ENCODE measurements at places on chromosomes 2 and 18.
A peak's percentile ranks its signal among the peaks of the same experiment; 100 is the strongest.

DNA sequence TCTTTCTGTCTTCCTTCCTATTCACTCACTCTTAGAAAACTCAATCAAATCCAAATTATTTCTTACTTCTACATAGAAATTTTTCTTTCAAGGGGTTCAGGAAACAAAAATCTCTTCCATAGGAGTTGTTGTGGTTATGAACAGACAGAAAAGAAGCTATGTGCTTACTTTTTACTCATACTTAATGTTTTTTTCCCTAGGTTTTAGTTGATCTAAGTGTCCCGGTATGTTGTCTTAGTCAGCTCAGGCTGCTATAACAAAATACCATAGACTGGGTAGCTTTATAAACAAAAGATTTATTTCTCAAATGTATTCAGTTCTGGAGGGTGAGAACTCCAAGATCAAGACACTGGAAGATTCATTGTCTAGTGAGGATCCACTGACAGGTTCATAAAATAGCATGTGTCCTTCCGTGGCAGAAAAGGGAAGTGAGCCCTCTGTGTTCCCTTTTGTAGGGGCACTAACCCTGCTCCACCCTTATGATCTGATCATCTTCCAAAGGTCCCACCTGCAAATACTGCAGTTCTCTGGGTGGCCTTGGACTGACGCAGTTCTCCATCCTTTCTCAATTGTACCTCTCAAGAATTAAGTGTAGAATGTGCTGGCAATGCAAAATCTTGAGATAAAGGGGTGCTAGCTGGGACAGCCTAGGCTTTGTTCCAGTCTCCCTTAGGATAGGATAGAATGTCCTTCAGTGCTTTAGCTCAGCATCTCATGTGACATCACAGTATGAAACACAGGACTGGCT is 14.4 kb upstream of the VRK2 start:
- DNase-seq: no peak

DNA sequence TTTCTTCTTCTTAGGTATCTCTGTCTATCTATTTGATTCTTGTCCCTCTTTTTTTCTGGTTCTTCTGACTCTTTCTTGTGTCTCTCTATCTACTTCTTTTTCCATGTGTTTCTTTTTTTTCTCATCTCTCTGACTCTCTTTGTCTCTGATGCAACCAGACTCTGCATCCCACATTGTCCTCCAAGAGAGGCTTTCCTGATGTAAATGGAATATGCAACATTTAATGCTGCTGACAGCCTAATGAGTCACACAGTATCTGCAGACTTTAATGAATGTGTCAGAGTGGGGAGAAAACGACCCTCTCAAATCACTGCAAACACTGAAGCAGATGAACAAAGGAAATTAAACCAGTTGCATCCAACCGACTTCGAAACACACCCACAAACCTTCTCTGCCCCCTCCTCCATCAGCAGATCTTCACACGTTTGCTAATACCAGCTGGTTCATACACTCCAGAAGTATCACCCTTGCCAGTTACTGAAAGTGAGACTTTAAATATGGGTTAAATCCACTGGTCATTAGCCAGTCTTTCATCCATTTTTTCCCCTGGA is 351.5 kb downstream of the TXNL1 start:
- no peak for DNase-seq

DNA sequence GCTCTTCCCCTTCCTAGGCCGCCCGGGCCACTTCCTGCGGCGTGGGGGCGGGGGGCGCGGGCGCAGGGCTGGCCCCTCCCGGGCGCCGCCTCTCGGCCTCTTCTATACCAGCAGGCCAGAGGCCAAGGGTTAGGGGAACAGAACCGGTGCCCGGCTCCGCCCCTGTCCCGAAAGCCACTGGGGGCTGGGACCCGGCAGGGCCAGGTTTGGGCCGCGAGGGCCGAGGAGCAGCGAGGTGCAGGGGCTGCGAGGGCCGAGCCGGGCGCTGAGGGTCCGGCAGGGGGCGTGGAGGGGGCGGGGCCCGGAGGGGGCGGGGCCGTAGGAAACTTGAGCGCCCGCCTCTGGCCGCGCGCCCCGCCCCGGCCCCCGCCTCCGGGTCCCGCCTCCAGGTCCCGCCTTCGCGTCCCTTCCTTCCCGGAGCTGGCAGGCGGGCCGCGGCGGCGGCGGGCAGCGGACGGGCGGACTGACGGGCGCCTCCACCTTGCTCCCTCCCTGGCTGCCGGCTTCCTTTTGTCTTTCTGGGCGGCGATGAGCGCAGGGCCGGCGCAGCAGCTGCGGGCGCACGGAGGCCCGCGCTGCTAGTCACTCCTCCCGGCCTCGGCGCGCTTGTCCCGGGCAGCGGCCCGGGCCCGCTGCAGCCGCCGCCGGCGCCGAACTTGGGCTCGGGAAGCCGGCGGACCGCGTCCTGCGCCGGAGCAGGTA is at the start of gene HPCAL1:
HPCAL1 (plus strand) TSS at position 426 of the 702 bp plus-strand sequence. CDS start 116,854 bp downstream, outside the sequence.
- peak; percentile 78 for DNase-seq

- no peak for DNase-seq
Observed at GRCh38 chr2:71928734-71929481, 218.8 kb downstream of the CYP26B1 start.

- no peak for DNase-seq
Observed at GRCh38 chr2:235958221-235958930, 209.8 kb downstream of the GBX2 start.

- DNase-seq: no peak
Observed at GRCh38 chr2:145653553-145653952, 1133.6 kb upstream of the ZEB2 start.

DNA sequence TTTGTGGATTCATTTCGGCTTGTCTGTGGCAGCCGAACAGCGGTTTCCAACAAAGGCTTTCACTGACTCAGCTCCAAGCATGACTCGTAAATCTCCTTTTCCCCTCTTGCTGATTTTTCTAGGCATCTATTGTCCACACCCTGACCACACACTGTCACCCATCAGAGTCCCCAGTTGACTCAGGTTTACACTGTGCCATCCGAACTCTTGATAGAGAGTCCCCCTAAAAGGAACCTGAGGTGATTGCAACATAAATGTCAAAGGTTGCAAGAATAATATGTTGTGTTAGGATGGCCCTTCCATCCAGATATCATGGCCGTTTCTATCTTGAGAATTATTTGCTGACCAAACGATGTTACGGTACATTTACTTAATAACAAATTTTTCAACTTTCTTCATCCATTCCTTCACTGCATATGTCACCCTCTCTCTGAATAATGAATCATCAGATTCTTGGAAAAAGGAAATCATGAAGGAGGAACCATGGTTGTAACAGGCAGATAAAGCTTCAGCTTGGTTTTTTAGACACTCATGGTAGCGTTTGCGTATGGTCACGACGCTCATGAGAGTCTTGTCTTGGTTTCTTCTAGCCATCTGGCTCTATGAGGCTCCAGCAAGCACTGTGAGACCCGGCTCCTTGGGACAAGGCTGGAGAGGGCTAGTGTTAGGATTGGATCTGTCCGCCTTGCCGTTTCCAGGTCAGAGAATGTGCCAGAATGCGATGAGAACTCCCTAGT is 72.1 kb downstream of the NPAS2 start:
- no peak for DNase-seq

- no peak for DNase-seq
Observed at GRCh38 chr2:66674087-66674486, 239.2 kb downstream of the MEIS1 start.

GRCh38 chr2:85852937-85853498 is 35.8 kb downstream of the ST3GAL5 start:
- peak; percentile 56 for DNase-seq

DNA sequence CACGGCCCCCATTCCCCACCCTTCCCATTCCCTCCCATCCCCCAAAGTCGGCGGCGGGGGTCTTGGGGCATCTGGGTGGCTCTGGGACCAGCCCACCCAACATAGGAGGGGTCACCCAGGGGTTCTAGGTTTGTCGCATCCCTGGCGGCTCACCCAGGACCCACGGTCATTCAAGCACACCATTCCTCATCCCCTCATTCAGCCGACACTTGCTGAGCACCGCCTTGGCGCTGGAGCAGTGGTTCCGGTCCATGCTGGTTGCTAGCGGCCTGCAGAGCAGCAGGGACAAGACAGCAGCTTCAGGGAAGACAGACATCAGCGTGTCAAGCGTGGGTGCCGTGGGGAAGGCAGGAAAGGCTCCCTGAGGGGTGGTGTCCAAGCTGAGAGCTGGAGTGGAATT is 50.5 kb upstream of the OTOS start:
- no peak for DNase-seq

DNA sequence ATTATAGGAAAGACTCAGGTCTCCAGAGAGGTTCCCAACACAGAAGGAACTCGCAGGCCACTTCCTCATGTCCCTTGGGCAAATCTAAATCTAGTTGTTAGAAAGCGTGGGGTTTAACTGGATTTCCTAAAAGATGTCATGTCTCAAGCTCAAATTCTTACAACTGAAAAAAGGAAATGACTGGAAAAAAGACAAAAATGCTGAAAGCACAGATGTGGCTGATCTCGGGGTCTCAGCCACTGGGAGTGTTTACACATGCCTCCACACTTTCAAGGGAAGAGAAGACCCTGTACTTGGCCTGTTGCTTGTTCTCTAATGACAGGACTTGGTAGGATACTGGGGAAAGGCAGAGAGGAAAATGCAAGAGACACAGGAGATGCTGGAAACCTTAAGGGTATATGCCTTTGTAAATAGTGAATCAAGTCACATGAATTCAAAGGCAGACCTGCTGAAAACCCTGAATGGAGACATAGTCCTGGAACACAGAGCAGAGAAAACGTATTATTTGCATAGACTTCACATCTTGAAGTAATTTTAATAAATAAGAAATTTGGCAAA is 160.9 kb upstream of the MEIS1 start:
- no peak for DNase-seq

GRCh38 chr2:161708350-161708975 is 84.2 kb downstream of the SLC4A10 start:
- DNase-seq: no peak

DNA sequence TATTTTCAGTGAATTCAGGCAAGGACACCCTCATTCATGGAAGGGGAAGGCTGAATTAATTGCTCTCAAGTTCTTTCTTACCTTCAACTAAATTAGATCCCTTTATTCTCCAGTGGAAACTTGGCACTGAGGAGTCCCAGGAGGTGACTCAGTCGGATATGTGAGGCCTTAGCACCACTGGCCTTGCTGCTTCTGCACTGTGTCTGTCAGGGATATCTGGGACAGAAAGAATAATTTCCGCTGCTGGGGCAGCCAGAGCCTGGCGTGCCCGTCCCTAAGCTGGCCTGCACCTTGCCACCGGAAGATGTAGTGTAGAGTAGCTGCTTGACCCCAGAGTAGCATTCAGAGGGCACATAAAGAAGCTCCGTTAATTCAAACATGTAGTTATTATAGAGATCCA is 53.4 kb downstream of the LIMS1 start:
- no peak for DNase-seq

DNA sequence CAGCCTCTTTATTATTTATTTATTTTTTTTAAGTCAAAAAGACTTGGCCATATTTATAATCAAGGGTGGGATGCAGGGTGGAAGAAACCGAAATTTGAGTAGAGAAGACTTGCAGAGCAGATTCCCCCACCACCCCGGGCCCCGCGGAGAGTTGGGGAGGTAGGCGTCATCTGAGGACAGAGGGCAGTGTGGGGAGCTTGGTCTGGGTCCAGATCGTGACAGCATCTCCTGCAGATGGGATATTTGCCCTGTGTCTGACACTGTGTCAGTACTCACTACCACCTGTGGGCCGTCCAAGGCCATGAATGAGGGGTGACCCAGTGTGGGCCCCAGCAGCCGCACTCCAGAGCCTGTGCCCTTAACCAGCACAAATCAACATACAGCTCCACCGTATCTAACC is 10.5 kb upstream of the PRELID3A start:
- DNase-seq: no peak

DNA sequence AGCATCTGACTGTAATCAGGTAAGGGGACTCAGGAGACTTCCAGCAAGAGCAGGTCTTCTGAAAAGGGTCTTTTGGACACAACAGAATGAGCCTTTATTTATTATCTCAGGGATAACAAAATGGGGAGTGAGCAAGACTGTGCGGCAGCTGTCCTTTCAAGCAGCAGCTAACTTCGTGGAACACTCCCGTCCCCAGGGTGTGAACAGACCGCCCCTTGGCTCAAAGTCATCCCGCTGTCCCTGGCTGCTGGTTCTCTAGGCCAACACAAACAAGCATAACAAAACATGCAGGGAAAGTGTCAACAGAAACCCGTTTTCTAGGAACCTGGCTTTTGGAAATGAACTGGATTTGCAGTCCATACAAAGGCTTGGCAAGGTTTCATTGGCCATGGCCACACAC is 787.9 kb upstream of the FANCL start:
- DNase-seq: no peak

DNA sequence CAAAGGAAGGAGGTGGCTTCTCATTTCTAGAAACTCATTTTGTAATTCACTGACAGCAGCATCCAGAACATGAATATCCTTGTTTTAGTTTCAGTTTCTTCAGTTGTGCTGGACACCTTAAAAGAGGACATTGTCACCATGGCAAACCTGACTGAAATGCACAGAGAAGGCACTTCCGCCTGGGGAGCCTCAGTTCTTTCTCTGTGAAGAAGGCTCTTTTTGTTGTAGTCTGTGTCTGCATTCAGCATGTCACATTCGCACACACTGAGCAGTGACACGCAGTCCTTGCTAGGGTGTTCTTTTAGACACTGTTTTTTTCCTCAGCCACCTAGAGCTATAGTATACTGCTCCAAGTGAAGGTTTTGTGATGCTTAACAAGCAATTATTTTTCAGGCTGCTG is 9.5 kb upstream of the RPRM start:
- no peak for DNase-seq

DNA sequence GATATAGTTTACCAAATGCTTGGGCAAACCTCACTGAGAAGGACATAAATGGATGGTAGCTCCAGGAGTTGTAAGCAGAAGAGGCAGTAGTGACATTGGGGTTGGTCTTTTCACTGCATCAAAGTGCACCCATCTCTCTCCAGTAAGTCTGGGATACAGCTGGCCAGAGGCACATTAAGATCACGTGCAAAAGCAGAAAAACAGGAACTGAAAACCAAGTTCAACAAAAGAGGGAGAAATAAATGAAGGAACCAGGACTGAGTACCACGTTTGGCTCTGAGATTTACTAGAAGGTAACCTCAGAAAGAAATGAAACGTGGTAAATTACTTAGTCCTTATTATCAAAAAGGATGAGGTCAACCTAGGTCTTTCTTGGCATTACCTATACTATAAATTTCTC is 259.2 kb downstream of the OSR1 start:
- DNase-seq: no peak

DNA sequence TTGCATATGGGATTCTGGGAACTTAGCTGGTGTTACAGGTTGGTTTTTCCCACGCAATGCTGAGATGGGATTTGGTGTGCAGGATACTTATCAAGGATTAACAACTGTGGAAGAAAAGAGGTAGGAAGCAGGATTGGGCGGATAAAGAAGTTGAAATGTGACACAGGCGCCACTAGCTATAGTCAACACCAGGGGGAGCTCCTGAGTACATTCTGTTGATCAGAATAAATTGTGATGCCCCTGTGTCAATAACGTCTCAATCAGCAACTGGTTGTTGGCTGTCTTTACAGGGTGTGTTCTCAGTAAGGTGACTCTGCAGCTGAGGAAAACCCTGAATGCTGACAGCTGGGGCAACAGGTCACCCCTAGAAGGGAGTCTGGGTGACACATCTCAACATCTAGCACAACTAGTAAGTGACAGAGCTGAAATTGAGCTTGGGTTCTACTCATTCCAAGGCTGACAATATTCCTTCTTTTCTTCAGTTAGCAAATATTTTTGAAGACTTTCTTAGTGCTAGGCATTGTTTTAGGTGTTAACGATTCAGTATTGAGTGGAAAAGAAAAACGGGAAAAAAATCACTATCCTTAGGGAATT is 143.0 kb downstream of the ARL6IP6 start:
- DNase-seq: no peak

- DNase-seq: no peak
Observed at GRCh38 chr2:239234191-239235175, 166.3 kb downstream of the HDAC4 start.
